ENCODE measurements at places on chromosomes 16 and 17.

GRCh38 chr16:88732961-88733294 is 26.6 kb downstream of the CTU2 start:
- DNase-seq = no peak

GRCh38 chr17:66941773-66942450 is 22.6 kb upstream of the CACNG4 start:
- DNase-seq = no peak

DNA sequence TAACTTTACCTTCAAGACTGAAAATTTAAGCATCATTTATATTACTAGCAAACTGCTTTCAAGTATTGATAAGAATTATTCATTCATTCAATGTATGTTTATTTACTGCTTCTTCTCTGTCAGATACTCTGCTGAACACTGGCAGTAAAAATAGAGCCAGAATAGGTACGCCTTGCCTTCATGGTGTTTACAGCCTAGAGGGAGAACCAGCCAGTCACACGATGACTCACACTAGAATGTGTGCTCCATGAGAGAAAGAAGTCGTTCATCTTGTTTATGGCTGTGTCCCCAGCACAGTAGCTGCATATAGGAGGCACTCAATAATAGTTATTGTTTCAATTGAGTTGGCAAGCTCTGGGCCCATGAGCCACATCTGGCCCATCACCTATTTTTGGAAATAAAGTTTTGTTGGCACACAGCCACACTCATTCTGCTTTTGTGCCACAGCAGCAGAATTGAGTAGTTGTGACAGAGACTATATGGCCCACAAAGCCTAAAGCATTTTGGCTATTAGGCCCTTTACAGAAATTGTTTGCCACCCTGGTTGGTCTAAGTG is 84.2 kb downstream of the TMC6 start:
- DNase-seq = no peak

DNA sequence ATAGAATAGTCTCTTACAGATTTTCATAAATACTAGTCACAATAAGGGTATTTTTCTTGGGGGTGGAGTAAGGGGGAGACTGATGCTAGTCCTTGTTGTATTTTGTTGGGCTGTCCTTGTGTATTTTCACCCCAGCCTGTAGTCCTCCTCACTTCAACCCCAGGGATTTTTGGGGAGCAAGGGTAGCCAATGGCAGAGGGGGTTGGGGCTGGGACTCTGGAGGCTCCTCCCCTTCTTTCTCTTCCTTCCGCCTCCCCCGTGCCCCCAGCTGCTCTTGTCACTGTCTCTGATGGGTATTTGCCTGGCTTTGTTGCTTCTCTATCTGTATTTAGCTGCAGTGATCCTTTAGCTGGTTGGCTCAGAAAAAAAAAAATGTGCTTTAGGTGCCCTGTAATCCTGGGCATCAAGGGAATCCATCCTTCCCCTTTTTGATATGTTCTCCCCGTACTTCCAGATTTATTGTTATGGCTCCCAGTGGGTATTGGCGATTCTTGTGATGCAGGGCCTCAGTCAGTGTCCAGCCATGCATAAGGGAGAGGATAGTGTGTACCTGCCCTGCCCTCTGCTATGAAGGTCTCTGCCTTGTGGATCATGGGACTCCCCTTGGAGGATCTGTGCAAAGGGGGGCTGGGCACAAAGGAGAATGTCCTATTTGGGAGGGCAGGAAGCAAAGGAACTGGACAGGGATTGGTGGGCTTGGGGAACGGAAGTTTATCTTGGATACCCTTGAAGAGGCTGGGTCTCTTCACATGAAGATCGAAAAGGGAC is 16.5 kb downstream of the SNF8 start:
- no peak for DNase-seq

- DNase-seq = no peak
These were observed 176.4 kb upstream of the KCNJ16 start for GRCh38 chr17:69898601-69899000.

DNA sequence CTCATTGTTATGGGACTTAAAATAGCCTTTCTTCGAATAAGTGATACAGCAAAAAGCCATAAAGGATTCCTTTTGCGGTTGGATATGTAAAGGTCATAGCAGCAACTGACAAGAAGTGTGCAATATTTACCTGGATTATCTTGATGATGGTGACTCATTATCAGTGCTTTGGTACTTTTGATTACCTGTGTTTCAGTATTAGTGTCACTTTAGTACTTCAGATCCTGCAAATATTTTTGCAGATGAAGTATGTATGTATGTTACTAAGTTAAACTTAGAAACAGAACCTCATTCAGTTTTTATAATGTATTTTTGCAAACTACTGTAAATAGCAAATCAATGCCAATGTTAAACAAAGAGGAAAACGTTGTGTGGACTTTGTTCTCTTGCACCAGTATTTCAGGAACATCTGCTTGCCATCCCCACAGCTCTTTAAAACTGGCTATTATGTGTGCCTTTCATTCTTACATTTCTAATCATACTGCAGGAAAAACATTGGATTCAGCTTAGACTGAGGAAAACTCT is 10.5 kb downstream of the CNEP1R1 start:
- DNase-seq = no peak

- DNase-seq = no peak
These were observed 712.1 kb downstream of the CDH11 start for GRCh38 chr16:64409783-64410210.

- peak; percentile 71 for DNase-seq
These were observed at the start of gene ACE for GRCh38 chr17:63476854-63477479. TSS of gene ACE (plus strand) at chr17:63477061. CDS start at chr17:63477095, 34 bp downstream.

- DNase-seq = no peak
These were observed 16.2 kb upstream of the ALKBH5 start for GRCh38 chr17:18167421-18167820.

DNA sequence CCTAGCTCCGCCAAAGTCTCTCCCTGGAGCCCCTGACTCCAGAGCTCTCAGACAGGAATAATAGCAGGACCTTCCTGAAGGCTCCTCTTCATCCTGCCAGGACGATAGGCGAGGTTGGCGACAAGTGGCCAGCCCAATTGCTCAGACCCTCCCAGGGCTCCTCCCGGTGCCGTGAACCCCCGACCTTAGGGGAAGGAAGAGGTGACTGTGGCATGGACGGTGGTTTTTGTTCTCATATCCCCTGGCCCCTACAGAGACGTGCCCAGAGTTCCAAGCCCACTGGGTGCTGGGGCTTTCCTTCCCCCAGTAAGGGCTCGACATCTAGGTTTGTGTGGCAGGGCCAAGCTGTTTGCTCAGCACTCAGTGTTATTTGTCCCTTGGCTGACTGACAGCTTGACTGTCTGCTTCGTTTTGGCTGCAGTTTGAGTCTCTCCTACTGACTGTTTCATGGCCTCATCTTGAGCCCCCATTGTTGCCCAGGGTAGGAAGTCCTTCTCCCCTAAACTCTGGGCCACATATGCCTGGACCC is 4.6 kb upstream of the ADCY7 start:
- DNase-seq = no peak

- DNase-seq = no peak
These were observed 22.5 kb upstream of the SPNS3 start for GRCh38 chr17:4411201-4411600.

DNA sequence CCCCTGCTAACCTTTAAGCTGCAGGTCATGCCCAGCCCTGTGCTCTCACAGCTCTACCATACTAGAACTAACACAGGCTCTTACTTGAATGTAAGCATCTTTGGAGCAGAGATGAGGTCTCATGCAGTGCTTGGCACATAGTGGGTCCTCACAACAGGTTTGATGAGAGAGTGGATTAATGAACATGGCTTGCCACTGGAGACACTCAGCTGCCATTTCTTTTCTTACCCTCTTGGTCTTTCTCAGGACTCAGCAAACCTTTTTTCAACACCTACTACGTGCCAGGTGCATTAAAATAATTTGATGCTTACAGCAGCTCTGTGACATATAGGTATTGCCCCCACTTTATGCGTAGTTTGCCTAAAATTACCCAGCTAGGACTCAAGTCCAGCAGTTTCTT is 133.2 kb downstream of the MSI2 start:
- no peak for DNase-seq

GRCh38 chr17:69061721-69062556 is 1.2 kb upstream of the ABCA9 start:
- no peak for DNase-seq

GRCh38 chr16:26645614-26646013 is 421.1 kb upstream of the C16orf82 start:
- DNase-seq = no peak

DNA sequence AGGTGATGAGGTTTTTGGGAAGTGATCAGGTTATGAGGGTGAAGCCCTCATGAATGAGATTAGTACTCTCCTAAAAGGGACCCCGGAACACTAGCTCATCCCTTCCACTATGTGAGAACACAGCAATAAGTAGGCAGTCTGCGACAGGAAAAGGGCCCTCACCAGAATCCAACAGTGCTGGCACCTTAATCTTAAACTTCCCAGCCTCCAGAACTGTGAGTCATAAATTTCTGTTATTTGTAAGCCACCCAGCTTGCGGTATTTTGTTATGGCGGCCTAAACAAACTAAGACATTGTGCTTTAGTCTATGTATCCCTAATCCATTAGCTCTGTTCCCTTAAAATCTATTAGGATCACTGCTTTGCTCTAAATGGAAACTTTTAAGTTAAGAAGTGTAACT is 8.5 kb downstream of the SLFN12 start:
- DNase-seq = no peak

GRCh38 chr17:76781056-76781982 is 43.4 kb downstream of the MFSD11 start:
- DNase-seq = no peak

DNA sequence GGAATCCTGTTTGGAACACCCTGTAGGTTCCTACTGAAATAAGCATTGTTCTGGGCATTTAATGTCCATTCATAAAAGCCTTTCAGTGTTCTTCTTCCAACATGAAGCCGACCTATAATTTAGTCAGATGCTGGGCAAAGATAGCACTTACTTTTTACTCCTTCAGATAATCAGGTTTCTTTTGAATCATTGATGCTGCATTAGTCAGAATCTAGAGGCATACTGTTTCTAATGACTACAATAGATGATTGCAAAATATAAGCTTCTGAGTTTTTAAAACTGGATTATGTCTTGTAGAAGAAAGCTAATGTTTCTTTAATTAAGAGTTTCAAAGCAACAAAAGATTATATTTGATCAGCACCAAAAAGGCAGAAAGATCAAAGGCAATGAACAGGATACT is 16.0 kb downstream of the MMD start:
- DNase-seq = no peak

GRCh38 chr16:67128887-67129286 is 19.1 kb downstream of the PHAF1 start:
- no peak for DNase-seq

DNA sequence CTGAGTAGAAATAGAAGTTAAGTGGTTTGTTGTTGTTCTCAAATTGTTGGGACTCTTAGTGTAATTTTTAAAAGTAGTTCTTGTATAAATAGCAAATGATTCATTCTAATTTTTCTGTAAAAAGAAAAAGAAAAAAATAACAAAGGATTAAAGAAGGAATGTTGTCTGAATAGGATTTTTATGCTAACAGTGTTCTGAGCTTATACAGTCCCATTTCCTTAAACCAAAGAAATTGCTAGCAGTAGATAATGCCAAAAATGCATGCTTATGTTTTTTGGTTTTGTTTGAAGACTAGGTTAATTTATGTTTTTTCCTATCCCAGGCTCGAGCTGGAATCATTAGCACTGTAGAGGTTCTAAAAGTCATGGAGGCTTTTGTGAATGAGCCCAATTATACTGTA is 44.7 kb upstream of the KPNB1 start:
- no peak for DNase-seq

- DNase-seq = no peak
These were observed 603.0 kb upstream of the CDH8 start for GRCh38 chr16:62638964-62639870.

GRCh38 chr17:64982139-64982915 is 63.0 kb upstream of the LRRC37A3 start:
- no peak for DNase-seq

GRCh38 chr17:80615376-80615775 is 70.7 kb downstream of the RPTOR start:
- no peak for DNase-seq

- no peak for DNase-seq
These were observed 32.1 kb upstream of the SMURF2 start for GRCh38 chr17:64694207-64694606.

GRCh38 chr17:6107791-6108190 is 37.6 kb downstream of the WSCD1 start:
- no peak for DNase-seq

DNA sequence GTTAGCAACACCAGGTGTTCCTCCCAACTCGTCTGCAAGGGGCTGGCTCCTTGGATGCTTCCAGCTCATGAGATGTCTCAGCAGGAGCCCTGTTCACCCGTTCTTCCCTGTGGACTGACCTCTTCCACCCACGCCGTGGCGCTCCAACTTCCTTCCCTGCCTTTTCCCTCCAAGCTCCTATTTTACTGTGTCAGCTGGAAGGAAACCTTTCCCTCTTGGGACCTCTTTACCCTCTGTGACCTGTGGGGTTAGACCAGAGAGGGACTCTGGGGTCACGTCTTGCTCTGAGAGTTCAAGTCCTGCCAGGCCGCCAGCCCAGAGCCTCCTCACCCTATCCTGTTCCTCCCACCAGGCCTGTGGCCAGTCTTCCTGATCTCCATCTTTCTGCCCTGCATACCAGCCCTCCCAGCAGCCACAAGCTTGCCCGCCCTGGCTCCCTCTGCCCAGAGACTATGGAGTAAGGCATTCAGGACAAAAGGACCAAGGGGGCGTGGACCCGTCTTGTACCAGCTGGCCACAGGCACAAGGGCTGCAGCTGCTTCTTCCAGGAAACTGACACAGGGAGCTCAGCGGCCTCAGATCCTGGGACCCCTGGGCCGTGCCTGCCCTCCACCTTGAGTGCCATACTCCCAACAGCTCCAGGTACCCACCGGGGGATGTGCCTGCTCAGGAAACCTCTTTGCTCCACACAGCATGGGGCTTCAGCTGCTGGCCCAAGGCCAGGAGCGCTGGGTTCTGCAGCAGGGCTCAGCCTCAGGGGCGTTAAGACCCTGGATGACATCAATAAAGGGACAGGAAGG is 3.0 kb downstream of the PAQR4 start:
- no peak for DNase-seq

DNA sequence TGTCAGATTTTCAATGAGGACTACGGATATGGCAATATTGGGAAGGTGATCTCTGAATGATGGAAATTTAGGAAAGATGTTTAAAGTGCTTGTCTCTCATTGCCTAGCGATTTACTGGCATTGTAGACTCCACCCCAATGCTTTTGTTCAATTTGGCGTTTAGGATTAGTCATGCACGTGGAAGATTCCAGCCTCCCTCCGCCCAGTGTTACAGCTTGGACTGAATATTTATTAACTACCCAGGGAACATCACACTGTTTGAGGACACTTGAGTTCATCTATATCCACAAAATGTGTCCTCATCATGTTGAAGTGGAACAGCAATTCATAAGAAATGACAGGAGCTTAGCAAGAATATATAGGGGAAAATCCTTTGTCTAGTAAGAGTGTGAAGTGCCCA is 738.8 kb upstream of the RBFOX1 start:
- no peak for DNase-seq
